ENCODE measurements at places on chromosomes 5 and 9.
A peak's percentile ranks its signal among the peaks of the same experiment; 100 is the strongest.

GRCh38 chr5:131640043-131640856 lies 5.2 kb upstream of the RAPGEF6 start:
- no peak for DNase-seq

GRCh38 chr5:176944268-176944667 lies 45.1 kb upstream of the HK3 start:
- DNase-seq: no peak

- peak; percentile 85 for DNase-seq
These were observed 100.9 kb downstream of the GABBR2 start for GRCh38 chr9:98607787-98608186.

GRCh38 chr5:31156631-31157160 lies 36.8 kb upstream of the CDH6 start:
- no peak for DNase-seq

- no peak for DNase-seq
These were observed 8.8 kb downstream of the TENT2 start for GRCh38 chr5:79621056-79621455.

DNA sequence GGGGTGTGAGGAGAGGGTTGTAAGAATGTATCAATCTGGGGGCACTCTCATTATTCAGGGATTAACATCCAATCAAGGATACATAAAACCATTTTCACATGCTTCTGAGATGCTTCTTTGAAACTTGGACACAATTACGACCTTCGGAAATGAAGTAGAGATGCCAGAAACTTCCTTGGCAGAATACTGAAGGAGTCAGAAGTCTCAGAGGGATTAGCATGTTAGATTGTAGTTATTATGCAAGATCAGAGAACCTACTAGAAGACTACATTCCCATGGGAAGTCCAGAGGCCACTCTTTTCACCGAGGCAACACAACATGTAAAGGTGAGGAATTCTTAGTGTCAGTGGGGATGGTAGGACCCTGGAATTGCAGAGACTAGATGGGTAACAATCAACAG lies 5.1 kb upstream of the SLC22A4 start:
- no peak for DNase-seq

- DNase-seq: peak; percentile 76
These were observed at the start of gene SPARC for GRCh38 chr5:151686674-151687407. Gene SPARC (minus strand): TSS chr5:151686915. CDS start chr5:151676188, 10,727 bp downstream.

- DNase-seq: no peak
These were observed 160.1 kb upstream of the PITX1 start for GRCh38 chr5:135194126-135194488.

DNA sequence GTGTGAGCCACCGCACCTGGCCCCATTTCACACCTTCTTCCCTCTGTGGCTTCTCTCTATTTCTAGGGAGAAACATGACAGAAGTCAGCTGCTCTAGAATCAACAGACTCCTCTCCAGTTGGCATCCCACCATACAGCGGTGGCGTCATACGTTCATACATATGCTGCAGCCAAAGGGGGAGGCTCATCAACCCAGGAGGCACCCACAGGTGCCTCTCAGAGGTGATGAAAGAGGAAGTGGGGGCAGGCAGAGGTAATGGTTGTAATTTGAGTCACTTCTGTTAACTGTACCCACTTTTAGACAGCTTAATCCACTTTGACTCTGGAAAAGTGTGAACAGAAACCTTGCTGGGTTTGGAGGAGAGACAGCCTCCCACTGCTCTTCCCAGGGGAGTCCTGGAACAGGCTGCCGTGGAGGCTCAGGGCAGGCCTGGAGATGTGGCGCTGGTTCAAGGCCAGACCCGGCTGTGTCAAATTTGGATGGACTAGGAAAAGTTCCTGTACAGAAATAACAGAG lies 47.3 kb upstream of the SUB1 start:
- no peak for DNase-seq

- DNase-seq: no peak
These were observed 24.4 kb upstream of the COL5A1 start for GRCh38 chr9:134617246-134617645.

- no peak for DNase-seq
These were observed 36.7 kb downstream of the BRINP1 start for GRCh38 chr9:119332522-119332921.

DNA sequence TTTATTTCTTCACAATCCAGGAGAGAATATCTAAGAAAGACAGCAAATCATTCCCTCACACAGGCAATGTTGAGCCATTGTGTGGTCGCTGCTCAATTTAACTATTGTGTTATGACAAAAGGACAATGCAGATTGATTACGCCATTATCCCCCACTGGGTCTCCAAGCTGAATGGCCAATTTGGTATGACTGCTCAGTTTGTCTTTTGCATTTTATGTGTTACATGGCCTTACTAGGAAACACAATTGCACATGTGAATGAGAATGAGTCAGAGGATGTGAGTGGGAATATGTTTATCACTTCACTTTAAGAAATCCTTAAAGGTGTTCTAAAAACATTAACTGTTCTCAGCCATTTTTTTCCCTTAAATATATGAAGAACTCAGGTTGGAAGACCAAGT lies 108.3 kb downstream of the FAM174A start:
- peak; percentile 37 for DNase-seq

DNA sequence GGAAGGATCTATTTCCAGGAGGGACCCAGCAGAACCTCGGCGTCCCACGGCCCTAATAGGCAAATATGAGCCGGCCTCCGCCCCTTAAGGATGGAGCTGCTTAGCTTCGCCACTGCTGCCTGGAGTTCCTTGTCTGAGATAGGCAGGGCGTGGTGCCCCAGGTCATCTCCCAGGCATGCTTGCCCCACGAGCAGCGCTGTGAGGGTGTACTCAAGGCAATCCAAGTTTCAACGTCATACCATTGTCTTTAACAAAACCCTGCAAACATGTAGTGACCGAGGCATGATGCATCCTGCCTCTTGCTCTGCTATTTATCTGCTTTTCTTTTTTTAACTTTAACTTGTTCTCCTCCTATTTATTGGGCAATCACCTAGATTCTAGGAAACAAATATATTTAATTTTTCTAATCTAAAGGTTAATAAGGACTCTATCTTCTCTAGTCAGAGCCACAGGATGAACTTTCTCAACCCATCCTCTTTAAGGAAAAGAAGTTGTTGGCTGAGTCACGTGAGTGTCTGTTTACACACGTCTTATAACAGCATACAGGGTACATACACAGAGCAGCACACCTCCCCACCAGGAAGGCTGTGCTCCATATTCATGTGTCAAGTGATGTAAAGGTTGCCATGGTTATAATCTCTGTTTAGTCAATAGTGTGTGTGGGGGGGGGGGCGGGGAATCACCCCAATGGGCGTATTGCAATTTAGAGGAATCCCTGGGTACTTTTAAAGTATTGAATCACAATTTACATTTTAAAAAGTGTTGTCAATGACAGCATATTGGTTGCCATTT lies 27.3 kb upstream of the ZSWIM6 start:
- DNase-seq: no peak

- DNase-seq: no peak
These were observed 213.5 kb downstream of the FANCC start for GRCh38 chr9:95103871-95104580.

DNA sequence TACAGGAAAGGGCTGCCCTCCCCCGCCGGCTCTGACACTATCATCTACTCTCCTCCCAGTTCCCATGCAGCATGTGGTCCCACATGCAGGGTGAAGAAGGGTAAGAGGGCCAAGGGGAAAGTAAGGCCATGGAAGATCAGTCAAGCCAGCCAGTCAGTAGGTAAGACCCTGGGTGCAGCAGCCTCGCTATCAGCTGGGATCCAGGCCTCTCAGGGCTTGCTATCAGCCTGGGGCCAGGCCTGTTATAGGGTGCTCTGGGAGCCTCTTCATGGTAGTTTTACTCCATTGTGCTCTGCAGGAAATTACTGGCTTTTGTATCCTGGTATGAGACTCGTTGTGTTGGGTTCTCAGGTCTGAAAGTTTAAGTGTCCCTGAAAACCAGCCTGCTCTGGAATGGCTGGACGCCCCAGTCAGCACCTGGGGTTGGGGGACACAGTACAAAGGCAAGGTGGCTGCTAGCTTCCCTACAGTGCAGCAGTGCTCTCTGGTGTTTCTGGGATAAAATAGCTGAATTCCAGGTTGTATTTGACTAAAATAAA lies 21.4 kb downstream of the SLC22A4 start:
- no peak for DNase-seq

- no peak for DNase-seq
These were observed 69.0 kb downstream of the UGCG start for GRCh38 chr9:111965566-111966019.

Data from pulmonary artery endothelial cell (primary cell).